ENCODE measurements at places on chromosomes 11 and 22.

GRCh38 chr11:77289737-77290136 is 11.7 kb downstream of the GDPD4 start:
- no peak for DNase-seq

DNA sequence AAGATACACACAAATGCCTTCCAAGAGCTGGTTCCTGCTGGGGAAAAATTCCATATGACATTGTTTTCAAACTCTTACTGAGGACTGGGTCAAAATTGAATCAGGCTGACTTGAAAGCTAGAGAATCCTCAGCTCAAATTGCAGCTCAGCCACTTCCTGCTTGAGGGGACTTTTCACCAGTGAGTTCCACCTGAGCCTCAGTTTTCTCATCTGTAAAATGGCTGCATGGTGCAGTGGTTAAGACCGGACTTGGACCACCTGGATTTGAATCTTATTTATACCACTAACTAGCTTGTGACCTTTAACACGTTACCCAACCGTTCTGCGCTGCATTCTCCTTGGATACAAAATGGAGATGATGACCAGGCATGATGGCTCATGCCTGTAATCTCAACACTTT is 69.9 kb upstream of the ASPHD2 start:
- no peak for DNase-seq

DNA sequence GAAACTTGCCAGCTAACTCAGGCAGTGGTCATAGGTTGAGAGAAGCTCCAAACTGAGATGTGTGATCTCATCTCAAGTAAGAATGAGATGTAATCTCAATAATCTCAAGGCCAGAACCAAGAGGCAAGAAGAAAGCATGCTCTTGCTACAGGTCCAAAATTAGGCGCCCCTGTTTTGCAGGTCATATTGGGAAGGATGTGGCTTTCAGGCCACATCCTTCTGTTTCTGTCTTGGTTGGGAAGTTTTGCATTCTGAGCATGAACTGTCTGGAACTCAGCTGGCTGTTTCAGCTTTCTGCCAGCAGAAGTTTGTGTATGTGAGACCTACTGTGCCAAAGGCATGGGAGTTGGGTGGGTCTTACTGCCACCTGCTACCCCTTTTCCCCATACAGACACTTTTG is 67.5 kb upstream of the MS4A8 start:
- no peak for DNase-seq

DNA sequence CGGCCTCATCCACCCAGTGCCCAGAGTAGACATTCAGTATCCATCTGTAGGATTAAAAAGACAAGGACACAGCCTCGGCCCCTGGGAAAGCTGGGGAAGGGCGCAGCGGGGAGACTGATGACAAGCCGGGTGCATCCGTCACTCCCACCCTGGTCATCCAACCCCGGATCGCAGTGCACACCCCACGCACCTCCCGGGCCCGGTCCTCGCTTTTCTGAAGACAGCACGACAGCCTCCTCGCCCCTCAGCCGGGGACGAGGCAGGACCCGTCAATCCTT is 1.1 kb downstream of the FCHSD2 start:
- DNase-seq, result no peak

DNA sequence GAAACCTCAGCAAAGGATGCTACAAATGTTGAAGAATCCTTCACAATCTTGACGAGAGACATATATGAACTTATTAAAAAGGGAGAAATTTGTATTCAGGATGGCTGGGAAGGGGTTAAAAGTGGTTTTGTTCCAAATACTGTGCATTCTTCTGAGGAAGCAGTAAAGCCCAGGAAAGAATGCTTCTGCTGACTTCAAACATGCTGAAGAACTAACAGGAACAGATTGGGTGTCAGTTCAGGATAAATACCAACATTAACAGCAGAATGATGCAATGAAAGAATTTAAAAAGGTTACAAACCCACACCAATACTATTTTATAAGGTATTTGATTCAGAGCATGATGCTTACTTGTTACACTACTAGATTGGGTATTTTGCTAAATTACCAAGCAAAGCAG is 33.9 kb downstream of the RAB39A start:
- no peak for DNase-seq

GRCh38 chr11:95098826-95099225 is 9.2 kb downstream of the ENDOD1 start:
- DNase-seq, result no peak

DNA sequence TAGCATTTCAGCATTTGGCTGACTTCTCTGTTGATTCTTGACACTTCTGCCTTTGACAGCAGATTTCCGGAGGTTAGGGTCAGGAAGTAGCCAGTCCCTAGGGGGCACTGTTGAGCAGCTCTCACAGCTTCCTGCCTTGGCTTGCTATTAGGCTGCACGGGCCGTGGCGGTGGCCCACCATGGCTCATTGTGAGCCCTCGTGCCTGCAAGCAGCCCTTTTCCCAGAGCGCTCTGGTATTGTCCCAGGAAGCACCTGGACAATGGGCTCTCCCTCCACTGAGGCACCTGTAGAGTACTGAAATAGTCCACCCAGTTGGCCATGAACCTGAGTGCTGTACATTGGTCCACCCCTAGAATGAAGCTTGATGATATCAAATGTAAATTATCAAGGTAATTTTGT is 100.2 kb upstream of the GAL start:
- no peak for DNase-seq

DNA sequence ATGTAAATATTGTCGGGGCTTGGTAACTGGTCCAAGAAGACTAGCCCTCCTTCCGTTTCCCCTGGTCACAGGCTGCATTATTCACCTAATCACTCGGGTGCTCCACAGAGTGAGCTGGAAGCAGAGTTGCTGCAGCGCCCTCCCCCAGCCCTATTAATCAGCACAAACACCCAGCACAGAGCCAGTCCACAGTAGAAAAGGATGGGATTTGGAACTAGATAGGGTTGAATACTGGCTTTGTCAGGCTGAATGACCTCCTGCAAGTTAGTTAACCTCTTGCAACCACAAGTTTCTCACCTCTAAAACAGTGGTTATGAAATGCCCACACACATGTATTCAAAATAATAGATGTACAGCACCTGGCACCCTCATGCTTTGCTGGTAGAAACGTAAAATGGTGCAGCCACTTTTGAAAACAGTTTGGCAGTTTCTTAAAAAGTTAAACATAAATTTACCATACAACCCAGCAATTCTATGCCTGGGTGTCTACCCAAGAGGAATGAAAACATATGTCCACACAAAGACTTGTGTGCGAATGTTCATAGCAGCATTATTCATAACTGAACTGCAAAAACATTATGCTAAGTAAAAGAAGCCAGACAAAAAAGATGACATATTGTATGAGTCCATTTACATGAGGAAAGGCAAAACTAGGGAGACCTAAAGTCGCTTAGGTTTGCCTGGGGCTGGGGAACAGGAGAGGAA is 31.7 kb upstream of the APLP2 start:
- no peak for DNase-seq

DNA sequence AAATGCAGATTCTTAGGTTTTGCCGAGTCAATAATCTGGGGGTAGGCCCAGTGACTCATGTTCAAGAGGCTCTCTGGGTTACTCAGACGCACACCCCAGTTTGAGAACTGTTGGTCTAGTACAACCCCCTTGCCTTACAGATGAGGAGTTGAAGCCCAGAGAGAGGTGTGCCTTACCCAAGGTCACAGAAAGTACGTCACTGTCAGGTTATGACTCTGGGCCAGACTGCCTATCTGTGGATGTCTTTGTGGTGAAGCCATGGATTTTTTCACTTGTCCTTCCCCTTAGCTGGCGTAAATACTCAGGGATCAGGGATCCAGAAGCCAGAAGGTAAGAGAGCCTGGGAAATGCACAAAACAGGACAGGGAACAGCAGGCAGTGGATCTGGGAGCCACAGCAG is 25.2 kb upstream of the NECTIN1 start:
- no peak for DNase-seq

DNA sequence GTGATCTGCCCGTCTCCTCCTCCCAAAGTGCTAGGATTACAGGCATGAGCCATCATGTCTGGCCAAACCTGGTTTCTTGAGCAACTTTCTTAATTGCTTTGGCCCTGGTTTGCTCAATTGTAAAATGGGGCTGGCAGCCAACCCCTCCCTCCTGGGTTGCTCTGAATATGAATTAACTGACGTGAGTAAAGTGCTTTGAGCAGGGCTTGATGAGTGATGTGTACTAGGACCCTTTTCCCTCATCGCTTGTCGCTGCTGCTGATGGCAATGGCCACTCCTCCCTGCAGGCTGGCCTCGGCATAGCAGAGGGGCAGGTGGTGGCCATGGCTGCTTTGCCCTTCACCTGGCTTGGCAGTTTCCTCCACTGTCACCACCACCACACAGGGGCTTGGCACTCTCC is 41.5 kb downstream of the RNF141 start:
- no peak for DNase-seq

- DNase-seq, result no peak
Measured at GRCh38 chr11:78762105-78762504, 187.4 kb upstream of the NARS2 start.

DNA sequence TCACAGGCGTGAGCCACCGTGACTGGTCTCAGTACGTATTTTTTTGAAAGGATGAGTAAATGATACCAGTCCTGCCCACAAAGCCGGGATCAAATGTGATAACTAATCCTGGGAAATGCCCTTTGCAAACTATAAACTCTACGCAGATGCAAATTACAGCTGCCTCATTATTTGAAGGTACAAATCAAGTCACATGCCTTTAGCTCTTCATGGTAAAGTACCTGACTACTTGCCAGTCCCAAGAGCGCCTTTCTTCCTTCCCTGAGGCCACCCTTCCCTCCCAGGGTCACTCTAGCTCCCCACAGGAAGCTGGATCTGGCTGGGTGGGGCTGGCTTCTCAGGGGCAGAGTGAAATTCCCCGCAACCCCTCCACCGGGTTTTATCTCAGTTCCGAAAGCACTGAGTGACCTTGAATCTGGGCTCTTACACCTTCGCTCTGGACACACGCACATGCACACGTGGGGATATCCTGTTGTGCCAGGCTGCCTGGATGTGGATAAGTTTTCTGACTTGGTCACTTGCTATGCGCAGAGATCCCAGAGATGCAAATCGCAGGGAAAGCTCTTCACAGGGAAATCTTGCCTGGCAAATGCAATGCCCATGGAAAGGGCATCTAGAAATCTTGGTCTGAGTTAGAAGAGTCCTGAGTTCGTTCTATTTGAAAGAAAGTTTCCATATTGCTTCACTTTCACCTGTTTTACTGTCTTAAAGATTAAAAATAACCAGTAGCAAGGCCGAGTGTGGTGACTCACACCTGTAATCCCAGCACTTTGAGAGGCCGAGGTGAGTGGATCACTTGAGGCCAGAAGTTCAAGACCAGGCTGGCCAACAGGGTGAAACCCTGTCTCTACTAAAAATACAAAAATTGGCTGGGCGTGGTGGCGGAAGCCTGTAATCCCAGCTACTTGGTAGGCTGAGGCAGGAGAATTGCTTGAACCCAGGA is 8.5 kb downstream of the A4GALT start:
- DNase-seq, result no peak

DNA sequence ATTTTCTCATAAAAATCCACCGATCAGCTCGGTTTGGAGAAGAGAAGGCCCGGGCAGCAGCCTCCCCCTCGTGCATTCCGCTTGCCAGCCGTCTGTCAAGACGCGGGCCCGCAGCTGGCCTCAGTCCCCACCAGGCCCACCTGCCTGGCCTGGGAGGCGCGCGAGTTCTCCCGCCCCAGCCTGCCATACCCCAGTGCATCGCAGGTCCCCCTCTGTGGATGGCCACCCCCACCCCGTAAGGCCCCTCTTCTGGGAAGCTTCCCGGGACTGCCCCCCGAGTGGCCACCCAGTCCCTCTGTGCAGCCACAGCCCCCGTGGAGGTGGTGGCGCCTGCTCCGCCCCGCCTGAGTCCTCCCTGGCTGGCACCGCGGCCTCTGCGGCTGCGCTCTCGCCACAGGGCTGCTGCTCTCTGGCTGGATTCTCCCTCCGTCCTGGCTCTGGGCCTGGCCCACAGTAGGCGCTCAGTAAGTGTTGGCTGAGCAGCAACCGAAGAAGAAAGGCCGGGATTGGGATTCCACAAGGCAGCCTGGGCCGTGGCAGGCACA is 74.0 kb upstream of the TCF20 start:
- DNase-seq, result peak; percentile 64

DNA sequence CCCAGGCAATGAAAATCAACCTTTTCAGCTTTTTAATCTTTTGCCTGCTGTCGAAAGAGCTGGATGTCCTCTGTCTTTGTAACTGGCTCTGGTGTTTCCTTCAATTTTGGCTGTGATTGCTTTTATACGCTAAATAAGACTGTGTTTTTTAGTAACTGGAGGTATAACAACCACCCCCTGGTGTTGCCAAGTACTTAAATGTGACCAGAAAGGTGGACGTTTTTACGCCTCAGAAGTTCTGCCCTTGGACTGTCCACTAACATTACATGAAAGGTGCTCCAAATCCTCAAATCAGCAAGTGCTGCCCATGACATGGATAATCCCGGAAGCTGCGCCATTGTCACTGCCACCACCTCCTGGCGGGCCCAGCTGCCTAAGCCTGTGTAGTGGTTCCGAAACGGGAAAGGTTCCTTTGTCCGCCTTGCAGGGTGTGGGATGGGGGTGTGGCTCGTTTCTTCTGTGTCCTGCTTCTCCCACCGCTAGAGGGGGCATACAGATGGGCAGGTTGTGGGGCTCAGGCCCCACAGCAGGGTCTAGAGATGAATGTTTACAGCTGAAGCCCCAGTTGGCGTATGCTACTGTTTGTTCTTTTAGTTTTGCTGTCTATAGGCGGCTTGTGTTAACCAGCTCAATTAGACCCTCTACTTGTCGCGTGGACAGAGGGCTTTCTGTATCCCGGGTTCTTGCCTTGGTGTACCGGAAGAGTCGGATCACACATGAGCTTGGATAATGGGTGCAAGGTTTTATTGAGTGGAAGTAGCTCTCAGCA is 82.2 kb upstream of the SEPTIN5 start:
- peak; percentile 20 for DNase-seq

GRCh38 chr11:10076458-10077141 is 217.4 kb downstream of the SBF2 start:
- peak; percentile 55 for DNase-seq

GRCh38 chr11:73235236-73235786 is 17.2 kb downstream of the P2RY2 start:
- no peak for DNase-seq

GRCh38 chr11:64244107-64244506 is 2.6 kb downstream of the PPP1R14B start:
- no peak for DNase-seq

GRCh38 chr11:65500387-65501185 is 1.7 kb downstream of the MALAT1 start:
- peak; percentile 64 for DNase-seq
